ENCODE measurements at places on chromosomes 7 and 10.

DNA sequence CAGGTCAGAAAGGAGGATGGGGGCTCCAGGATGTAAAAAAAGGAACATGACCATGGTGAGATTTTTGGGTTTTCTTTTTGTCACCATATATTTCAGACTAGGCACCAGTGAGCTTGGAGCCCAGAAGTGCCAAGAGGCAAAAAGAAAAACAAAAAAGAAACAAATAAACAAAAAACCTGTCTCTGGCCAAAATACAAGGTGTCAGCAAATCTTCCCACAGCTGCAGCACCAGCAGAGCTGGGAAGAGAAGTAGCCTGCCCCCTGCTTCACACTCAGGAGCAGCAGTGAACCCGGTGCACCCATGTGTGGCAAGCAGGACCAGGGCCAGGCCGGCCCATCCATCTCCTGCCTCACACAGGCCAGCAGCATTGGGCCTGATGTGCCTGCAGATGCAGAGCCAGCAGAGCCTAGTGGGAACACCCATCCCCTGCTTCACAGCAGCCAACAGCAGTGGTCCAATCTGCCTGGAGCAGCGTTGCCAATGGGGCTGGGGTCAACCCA lies 34.7 kb upstream of the C10orf71 start:
- no peak for DNase-seq

DNA sequence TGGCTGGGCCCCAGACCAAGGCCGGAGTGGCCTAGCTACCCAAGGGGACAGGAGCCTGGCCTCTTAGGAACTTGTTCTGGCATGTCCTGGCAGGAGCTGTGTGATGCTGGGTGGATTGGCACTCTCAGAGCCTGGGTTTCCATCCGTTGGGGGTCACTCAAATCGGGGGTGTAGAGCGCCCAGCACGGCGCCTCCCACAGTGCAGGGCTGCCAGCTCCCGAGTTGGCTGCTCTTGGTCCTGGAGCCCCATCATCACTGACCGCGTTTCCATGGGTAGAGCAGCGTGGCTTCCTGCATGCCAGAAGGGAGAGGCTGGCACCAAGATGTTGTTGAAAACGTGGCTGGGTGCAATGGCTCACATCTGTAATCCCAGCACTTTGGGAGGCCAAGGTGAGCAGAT lies 70.3 kb downstream of the UNCX start:
- no peak for DNase-seq

- peak; percentile 65 for DNase-seq
These were observed 68.3 kb downstream of the NAMPT start for GRCh38 chr7:106216517-106216922.

- DNase-seq, result no peak
These were observed 35.2 kb downstream of the STK17A start for GRCh38 chr7:43618073-43618472.

DNA sequence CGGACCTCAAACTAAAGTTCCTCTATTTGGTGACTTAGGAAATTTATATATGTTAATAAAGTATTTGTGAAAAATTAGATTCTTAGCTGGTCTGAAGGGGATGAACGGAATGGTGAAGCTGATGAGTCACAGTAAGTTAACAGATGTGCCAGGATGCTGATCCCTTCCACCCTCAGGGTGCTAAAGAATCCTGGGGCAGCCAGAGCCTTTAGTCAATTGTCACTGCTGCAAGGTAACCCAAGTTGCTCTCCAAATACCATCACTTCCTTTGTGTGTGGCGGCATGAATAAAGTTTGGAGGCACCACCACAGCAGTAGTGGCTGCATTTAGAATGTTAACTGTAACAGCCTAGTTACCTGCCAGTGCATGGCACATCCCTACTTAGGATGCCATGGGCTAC lies 222.6 kb upstream of the PPP1R3A start:
- no peak for DNase-seq

GRCh38 chr7:95550546-95550945 lies 45.8 kb downstream of the PDK4 start:
- no peak for DNase-seq

DNA sequence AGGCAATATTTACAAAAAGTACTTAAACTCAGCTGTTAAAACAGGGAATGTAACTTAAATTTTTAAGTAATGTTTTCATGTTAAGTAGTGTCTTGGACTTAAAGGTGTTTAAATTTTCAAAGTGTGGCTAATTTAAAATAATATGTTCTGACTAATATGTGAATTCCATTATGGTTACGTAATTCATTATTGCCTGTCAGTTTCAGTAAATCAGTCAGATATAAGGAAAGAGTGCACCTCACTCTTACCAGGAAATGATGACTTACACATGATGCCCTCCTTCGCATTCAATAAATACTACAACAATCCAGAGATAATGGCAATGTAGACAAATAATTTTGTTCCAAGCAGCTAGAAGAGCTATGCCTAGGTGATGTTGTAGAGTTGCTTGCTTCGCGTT lies 69.0 kb upstream of the WNT16 start:
- DNase-seq, result no peak

DNA sequence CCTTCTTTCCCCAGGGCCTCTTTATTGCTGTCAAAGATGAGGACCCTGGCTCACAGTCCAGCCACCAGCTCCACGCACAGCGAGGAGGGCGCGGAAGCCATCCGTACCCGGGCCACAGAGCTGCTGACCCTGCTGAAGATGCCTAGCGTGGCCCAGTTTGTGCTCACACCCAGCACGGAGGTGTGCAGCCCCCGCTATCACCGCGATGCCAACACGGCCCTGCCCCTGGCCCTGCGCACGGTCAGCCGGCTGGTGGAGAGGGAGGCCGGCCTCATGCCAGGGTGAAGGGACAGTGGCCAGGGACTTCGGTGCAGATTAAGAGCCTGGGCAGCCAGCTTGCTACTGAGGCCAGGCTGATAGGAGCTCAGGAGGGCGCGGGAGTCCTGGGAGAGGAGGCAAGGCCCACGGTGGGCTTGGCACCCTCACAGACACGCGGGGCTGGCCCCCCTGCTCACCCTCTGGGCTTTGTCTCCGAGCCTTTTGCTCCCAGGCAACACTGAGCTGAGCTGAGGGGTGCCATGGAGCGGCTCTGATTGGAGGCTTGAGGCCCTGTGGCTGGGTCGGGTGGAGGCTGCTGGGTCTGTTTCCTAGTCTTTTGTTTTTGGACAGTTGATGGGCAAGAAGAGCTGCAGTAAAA lies 15.8 kb downstream of the AP5Z1 start:
- DNase-seq, result no peak

DNA sequence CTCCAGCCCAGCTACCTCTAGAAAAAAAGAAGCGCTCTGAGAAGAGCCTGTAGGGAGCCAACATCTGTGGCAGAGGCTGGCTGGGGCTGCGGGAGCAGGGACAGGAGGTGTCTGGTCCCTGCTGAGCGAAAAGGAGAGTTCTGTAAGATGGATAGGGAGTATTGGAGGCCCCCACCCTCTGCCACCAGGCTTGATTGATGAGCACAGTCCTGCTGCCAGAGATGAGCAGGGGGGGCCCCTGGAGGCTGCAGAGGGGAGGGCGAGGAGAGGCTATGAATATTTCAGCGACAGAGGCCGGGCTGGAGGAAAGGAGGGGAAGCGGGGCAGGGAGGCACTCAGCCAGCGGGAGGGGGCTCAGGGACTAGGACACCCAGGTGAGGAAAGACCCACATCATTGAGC lies 44.5 kb upstream of the HSPB1 start:
- no peak for DNase-seq

DNA sequence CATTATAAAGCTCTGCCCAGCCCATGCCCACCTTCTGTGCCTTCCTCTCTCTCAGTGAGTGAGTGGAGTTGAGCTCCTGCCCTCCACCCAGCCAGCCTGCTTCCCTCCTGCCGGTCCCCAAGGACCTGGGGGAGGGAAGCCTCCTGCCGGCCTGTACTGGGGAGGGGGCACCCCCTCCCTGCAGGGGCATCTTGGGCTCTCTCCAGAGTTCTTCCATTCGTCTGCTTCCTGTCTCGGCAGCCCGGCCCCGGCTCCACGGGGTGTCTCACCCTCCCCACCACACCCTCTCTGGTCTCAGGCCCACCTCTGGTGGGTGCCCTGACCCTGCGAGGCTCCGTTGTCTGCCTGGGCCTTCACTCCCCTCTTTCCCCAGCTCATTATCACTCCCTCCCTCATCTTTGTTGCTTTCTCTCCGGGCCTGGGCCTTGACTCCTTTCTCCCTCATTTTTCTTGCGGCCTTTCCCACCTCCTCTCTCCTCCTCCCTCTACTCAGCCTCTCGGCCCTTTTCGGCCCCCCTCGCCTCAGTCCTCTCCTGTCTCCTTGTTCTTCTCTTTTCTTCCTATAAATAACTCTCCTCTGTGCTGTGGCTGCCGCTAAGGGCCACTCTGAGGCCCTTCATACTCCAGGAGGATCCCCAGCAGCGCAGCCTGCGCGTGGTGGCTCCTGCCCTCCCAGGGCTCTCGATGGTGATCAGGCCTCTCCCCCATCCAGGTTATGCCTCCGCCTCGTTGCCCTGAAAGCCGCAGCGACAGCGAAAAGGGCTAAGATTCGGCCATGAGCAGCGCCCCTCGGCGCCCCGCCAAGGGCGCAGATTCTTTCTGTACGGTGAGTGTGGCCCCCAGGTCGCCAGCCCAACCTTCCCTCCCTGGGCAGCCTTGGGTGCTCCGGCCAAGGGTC lies 2.1 kb downstream of the SLC4A2 start:
- no peak for DNase-seq

GRCh38 chr10:63137306-63137705 lies 4.2 kb downstream of the NRBF2 start:
- DNase-seq, result no peak
